ENCODE measurements at places on chromosomes 7 and 10.

- DNase-seq, result no peak
These were observed 133.7 kb upstream of the AGK start for GRCh38 chr7:141417506-141417905.

DNA sequence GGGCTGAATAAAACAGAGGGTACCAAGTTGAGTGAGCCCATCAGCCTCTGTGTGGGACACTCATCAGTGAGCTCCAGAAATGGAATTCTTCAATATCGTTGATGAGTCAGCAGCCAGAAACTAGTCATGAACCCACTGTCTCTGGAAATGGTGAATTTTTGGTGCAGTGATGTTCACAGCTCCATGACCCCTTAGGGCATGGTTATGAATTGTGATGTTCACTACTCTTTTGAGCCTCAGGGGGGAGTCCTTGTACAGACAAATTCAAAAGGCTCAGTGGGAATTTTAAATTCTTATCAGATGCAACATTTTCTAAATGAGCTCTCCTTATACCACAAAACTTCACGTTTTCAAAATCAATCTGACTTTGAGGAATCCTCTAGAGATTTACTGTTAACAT, 335.7 kb downstream of the PHTF2 start:
- DNase-seq, result peak; percentile 32

DNA sequence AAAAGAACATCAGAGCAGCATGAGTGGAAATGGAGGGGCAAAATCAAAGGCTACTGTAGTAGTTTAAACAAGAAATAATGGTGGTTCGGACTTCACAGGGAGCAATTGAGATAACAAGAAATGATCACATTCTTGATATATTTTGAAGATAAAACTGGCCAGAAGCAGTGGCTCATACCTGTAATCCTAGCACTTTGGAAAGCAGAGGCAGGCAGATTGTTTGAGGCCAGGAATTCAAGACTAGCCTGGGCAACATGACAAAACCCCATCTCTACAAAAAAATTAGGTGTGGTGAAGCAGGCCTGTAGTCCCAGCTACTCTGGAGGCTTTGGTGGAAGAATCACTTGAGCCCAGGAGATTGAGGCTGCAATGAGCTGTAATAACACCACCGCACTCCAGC, 22.9 kb downstream of the EEF1AKMT2 start:
- no peak for DNase-seq

- DNase-seq, result no peak
These were observed 59.9 kb downstream of the SGMS1 start for GRCh38 chr10:50563906-50564305.

- DNase-seq, result no peak
These were observed 195.2 kb downstream of the NXPH1 start for GRCh38 chr7:8628656-8629055.

DNA sequence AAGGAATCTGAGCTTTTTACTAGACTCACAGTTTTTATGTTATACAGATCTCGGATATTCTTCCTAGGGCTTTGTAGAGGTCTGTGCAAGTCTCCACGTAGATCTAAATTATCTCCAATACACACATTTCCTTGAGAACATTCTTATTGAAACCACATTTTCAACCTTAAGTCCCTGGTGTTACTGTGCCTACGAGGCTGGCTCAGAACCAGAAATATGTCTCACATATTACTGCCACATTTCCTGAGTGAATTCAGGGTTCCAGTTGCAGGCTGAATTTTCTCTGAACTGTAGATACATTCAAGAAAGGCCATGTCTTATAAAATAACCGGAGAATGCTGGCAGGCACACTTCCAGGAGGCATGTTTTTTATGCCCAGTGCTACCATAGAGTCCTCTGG, 46.5 kb downstream of the INHBA start:
- no peak for DNase-seq

- no peak for DNase-seq
These were observed 34.7 kb upstream of the KMT2E start for GRCh38 chr7:104979167-104979841.

DNA sequence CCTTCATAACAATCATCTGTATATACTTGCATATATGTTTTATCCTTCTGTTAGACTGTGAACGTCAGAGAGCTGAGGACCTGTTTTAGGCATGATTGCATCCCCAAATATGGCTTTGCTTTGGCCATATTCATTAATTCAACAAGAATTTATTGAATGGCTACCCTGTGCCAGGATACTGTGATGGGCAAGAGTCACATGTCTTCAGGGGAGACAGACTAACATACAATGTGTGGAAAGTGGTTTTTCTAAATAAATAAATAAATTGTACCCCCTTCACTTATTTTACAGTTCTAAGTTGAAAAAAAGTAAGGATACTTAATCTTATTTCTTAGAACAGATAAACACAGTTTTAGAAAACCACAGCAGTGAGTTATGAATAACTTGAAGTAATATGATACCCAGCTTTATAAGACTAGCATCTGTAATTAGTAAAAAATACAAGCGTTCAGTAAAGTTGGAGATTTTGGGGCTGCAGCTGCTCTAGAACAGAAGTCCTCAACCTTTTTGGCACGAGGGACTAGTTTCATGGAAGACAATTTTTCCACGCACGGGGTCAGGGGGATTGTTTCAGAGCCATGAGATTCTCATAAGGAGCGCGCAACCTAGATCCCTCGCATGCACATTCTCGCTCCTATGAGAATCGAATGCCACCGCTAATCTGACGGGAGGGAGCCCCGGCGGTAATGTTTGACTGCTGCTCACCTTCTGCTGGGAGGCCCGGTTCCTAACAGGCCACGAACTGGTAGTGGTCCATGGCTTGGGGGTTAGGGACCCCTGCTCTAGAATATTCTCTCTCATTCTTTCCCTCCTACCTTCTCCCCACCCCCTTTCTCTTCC, 89.4 kb upstream of the MTPN start:
- no peak for DNase-seq

DNA sequence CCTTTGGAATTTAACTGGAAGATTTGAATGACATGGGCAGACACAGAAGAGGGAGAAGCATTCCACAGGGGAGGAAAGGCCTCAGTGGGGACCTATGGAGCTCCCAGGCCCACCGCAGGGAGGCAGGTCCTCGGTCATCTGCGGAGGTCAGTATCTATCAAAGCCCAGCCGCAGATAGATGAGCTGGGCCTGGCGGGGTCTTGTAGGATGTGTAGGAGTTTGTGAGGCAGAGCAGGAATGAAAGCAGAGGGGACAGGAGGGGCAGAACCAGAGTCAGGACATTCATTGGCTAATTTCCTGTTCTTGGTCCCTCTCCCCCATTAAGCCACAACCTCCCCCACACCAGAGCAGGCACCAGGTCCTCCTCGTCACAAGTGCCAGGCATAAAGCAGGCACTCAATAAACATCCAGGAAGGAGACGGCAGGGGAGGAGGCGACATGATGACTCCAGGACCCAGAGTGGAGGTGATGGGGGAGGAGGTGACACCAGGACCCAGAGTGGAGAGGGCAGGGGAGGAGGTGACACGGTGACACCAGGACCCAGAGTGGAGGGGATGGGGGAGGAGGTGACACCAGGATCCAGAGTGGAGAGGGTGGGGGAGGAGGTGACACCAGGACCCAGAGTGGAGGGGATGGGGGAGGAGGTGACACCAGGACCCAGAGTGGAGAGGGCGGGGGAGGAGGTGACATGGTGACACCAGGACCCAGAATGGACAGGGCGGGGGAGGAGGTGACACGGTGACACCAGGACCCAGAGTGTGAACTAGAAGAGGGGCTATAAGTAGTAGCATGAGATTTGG, 83.7 kb upstream of the PDGFA start:
- DNase-seq, result no peak

DNA sequence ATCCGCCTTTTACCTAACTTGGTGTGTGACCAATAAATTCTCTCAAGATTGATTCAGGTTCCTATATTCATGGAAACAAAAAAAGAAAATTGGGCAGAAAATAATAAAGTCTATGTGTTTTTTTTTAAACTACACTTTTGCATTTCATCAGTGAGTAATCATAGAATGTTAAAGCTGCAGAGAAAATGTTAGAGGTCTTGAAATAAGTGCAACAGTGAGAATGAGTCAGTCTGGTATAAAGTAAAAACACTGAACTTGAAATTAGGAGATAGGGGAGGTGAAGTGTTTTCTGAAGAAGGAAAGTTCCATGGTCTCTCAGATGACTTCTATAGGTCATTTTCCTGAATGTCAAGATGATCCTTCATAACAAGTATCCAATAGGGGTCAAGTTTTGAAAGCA, 202.6 kb upstream of the NRP1 start:
- no peak for DNase-seq

DNA sequence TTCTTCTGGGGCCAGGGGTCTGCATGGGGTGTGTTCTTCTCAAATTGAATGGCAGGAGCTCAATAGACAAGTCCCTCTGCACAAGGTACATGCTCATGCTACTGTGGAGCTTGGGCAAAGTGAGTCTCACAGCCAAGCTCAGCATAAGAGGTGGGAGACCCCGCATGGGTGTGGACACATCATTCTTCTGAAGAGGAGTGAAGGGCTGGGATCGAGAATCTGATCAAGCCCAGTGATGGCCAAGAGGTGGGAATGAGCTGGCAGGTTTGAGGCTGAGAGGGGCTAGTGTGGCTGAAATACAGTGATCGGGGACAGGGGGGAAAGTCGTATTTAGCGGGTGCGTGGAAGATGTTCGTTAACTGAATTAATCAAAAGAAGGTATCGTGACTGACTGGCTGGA, 32.6 kb downstream of the CDH23 start:
- no peak for DNase-seq

GRCh38 chr7:71558806-71559613, 427.1 kb downstream of the GALNT17 start:
- no peak for DNase-seq

- no peak for DNase-seq
These were observed 1.2 kb downstream of the AGFG2 start for GRCh38 chr7:100540073-100540723.

- no peak for DNase-seq
These were observed 138.1 kb downstream of the RELN start for GRCh38 chr7:103851357-103851756.

DNA sequence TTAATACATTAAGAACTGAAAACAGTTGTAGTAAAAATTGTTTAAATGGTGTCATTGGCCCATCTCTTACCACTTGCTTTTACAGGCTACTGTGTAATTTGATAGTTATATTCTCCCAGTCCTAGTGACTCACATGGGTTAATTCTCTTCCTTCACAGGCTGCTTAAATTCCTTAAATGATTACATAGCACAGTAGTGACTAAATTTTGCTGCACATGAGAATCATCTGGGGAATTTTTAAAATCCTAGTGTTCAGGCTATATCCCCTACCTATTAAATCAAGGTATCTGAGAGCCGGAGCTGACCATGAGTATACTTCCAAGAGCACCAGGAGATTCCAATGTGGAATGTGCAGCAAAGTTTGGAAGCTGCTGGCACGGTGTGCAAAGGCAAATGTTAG, 45.3 kb upstream of the ZNF800 start:
- no peak for DNase-seq

DNA sequence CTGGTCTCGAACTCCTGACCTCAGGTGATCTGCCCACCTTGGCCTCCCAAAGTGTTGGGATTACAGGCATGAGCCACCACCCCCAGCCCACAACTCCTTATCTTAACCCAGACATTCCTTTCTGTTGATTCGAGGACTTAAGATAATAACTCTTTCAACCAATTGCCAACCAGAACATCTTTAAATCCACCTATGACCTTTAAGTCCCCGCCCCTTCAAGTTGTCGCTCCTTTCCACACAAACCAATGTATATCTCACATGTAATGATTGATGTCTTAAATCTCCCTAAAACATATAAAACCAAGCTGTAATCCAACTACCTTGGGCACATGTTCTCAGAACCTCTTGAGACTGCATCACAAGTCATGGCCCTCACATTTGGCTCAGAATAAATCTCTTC, 7.8 kb upstream of the ANKRD2 start:
- no peak for DNase-seq

DNA sequence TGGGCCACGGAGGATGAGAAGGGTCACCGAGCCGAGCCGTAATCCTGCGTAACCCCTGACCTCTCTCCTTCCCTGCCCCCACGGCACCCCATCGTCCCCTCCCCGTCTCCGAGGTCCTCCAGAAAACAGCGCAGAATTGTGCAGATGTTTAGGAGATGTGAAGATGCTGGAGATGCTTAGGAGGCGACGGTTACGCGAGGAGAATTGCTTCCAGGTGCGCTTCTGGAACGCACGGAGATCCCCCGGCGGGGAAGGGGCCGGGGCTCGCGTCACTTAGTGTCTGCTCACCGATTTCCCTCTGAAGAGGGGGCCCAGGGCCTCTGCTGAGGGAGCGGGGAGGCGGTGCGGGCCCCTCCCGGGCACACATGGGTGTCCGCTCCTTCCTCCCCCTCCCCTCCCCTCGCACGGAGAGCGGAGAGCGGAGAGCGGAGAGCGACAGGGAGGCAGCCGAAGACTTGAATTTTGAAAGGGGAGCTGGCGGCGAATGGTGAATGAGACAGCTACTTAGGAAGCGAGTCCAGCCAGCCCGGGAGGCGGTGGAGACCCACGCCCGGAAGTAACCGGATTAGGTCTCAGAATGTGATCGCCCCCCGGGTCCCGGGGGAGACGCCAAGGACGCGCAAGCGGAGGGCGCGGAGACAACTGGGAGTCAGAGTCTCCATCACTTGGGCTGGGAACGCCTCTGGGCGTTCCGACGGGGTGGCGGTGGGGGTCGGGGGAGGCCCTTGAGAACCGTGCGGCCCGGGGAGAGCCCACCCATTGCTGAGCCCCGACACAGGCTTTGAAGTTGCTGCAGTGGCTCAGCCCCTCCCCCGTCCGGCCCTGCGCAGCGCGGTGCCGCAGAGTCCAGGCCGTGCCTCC, 8.7 kb upstream of the EN2 start:
- DNase-seq, result no peak

DNA sequence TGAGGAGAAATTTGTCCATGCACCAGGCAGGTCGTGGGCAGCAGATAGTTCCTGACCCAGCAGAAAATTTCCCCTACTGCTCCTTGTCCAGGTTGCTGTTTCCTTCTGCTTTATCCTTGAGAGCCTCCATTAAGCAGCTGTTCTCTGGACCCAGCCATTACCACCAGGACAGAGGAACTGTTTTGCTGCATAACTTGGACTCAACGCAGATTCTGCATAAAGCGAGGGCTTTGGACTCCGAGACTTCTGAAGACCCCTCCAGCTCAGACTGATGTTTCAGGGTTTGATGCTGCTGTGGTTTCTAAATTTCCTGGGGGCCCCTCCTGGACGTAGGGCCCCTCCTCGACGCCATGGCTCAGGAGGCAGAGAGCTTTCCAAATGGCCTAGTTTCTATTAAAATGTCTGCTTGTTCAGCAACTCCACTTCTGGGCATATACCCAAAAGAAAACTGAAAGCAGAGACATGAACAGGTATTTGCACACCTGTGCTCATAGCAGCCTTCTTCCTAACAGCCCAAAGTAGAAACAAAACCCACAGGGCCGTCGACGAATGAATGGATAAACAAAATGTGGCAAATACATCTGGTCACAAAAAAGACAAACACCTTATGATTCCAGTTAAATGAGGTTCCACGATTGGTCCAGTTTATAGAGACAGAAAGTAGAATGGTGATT, 28.3 kb upstream of the LMTK2 start:
- no peak for DNase-seq

GRCh38 chr10:101780818-101781654, 2.2 kb downstream of the NPM3 start:
- DNase-seq, result no peak

- DNase-seq, result no peak
These were observed 11.4 kb downstream of the JCAD start for GRCh38 chr10:30047924-30048531.
